ENCODE measurements at places on chromosomes 5 and 9. TPM values are rescaled to one million over a fixed set of nuclear protein-coding genes. Genes with fewer than 3 reads are reported as not detected.

The IL13 gene
- not detected for total RNA-seq

The PCDHA4 gene
- 5.3 TPM for total RNA-seq

The TXNDC8 gene
- total RNA-seq: not detected

The WNK2 gene
- total RNA-seq: 87.2 TPM

The FGF18 gene
- 0.63 TPM for total RNA-seq

The SLC34A3 gene
- total RNA-seq: not detected

The TEK gene
- total RNA-seq: 35.8 TPM

The FBP2 gene
- total RNA-seq: not detected

The CDC23 gene
- 45.7 TPM for total RNA-seq

The GNA14 gene
- total RNA-seq: 3.2 TPM

The AJM1 gene
- total RNA-seq: 0.86 TPM

The MRPS30 gene
- total RNA-seq: 90.9 TPM

The FAXDC2 gene
- 3.7 TPM for total RNA-seq

The ITK gene
- not detected for total RNA-seq

The SLC24A2 gene
- 6.4 TPM for total RNA-seq

The FABP6 gene
- 3.6 TPM for total RNA-seq

The ZNF474 gene
- total RNA-seq: not detected

The SPAG8 gene
- total RNA-seq: 0.37 TPM

The SMU1 gene
- 26.0 TPM for total RNA-seq

The PCDHGC3 gene
- 18.6 TPM for total RNA-seq

The PCSK1 gene
- total RNA-seq: 3.2 TPM

The ROR2 gene
- 4.3 TPM for total RNA-seq

The PRUNE2 gene
- 13.2 TPM for total RNA-seq

The ERCC8 gene
- total RNA-seq: 17.3 TPM

The CHSY3 gene
- total RNA-seq: 1.4 TPM

The CKMT2 gene
- 2.4 TPM for total RNA-seq

The PCDHA8 gene
- total RNA-seq: 0.96 TPM

The INSL4 gene
- not detected for total RNA-seq

The OBP2B gene
- total RNA-seq: not detected

The NEK6 gene
- 16.6 TPM for total RNA-seq

The PROB1 gene
- 3.1 TPM for total RNA-seq

The C5orf47 gene
- not detected for total RNA-seq

The ATP10B gene
- total RNA-seq: 0.10 TPM

The PCDHB5 gene
- 2.8 TPM for total RNA-seq

The C9orf152 gene
- total RNA-seq: not detected

The ECM2 gene
- total RNA-seq: not detected

The IL9 gene
- not detected for total RNA-seq

The C5orf46 gene
- total RNA-seq: not detected

The PCA3 gene
- total RNA-seq: not detected

The ATP6V1G1 gene
- 112 TPM for total RNA-seq

The CDHR2 gene
- total RNA-seq: 0.43 TPM

The TMEM161B gene
- 13.8 TPM for total RNA-seq

The SPACA9 gene
- 0.29 TPM for total RNA-seq

The SSBP2 gene
- total RNA-seq: 27.6 TPM

The NCS1 gene
- 47.6 TPM for total RNA-seq

The CCDC192 gene
- 0.63 TPM for total RNA-seq

The CCL28 gene
- not detected for total RNA-seq

The BDP1 gene
- 32.1 TPM for total RNA-seq

Measured in H1 (cell line).